ENCODE measurements at places on chromosomes 11 and 22. TPM values are rescaled to one million over a fixed set of nuclear protein-coding genes. Genes with fewer than 3 reads are reported as not detected.

The PICALM gene
- 76.4 TPM for total RNA-seq

The SIAE gene
- total RNA-seq: 5.6 TPM

The MUC2 gene
- total RNA-seq: not detected

The CRYBA4 gene
- total RNA-seq: 0.52 TPM

The CASP1 gene
- total RNA-seq: not detected

The ALX4 gene
- total RNA-seq: not detected

The ISX gene
- total RNA-seq: not detected

The MIOX gene
- total RNA-seq: 1.4 TPM

The PNPLA5 gene
- total RNA-seq: 5.2 TPM

- no peak for DNase-seq
These were observed 1473.6 kb downstream of the BRD1 start for GRCh38 chr22:48354096-48354495.

DNA sequence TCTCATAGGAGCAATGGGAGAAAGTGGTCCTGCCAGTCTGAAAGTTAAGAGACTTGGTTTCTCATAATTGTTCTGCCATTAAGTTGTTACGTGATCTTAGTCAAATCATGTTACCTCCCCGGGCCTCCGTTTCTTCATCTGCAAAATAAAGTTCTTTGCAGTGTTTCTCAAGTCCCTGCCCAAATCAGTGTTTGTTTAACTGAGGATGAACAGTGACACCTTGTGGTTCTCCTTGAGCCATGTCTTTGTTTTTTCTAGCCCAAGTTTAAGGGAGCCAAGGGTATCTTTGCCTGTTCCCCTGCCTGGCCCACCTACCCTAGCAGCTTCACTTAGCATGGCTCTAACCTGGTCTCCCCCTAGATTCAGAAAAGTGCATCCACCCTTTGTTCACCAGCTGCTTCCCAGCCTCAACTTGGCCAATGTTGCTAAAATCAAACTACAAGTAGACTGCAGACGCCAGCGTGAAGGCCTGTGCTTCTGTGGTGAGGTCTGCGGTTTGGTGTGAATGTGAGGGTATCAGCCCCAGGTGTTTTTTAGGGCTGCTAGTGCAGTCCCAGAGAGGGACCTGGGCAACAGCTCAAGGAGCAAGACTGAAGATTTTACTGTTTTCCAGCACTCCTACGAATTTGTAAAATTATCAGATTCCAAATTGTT, 35.5 kb downstream of the FZD4 start:
- DNase-seq: peak; percentile 61

GRCh38 chr22:49310354-49310753, 517.3 kb downstream of the BRD1 start:
- peak; percentile 12 for DNase-seq

GRCh38 chr11:57641011-57641807, 8.5 kb downstream of the YPEL4 start:
- peak; percentile 45 for DNase-seq

DNA sequence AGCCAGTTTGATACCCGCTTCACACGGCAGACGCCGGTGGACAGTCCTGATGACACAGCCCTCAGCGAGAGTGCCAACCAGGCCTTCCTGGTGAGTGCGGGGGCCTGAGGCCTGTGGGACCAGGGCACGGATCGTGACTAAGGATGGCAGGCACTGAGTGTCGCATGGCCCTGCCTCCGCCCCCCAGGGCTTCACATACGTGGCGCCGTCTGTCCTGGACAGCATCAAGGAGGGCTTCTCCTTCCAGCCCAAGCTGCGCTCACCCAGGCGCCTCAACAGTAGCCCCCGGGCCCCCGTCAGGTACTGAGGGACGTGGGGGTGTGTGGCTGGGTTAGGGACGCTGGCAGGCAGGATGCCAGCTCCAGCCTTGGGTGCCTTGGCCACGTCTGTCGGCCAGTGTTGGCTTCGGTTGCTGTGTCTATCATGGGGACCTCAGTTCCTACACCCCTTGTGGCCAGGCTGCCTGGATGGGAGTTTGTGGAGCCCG, 3.0 kb downstream of the PTPRCAP start:
- DNase-seq: no peak

- no peak for DNase-seq
These were observed 14.2 kb downstream of the ARRB1 start for GRCh38 chr11:75337195-75337654.

DNA sequence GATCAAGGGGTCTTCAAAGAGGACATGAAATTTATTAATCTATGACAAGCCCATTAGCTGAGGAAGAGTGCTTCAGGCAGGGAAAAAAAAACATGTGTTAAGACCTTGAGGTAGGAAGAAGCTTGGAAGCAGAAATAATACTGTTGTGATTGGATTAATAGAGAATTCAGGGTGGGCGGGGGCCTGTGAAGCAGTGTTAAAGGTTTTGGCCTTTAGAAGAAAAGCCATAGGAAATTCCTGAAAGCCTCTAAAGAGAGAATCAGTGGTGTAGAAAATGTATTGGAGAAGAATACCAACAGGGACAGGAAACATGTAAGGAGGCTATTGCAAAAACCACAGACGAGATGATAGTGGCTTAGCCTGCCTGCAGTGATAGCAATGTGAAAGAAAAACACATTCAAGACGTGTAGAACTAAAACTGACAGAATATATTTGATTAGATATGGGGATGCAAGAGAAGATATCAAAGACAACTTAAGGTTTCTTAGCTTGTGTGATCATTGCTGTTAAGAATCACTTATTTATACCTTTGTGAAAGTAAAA, 404.4 kb upstream of the ANO3 start:
- no peak for DNase-seq

- DNase-seq: no peak
These were observed 82.3 kb downstream of the C11orf91 start for GRCh38 chr11:33618351-33618710.

- DNase-seq: peak; percentile 54
These were observed at the start of gene CD81 for GRCh38 chr11:2376751-2377451. CD81 (plus strand) TSS chr11:2377310; CDS start chr11:2377550, 240 bp downstream.

DNA sequence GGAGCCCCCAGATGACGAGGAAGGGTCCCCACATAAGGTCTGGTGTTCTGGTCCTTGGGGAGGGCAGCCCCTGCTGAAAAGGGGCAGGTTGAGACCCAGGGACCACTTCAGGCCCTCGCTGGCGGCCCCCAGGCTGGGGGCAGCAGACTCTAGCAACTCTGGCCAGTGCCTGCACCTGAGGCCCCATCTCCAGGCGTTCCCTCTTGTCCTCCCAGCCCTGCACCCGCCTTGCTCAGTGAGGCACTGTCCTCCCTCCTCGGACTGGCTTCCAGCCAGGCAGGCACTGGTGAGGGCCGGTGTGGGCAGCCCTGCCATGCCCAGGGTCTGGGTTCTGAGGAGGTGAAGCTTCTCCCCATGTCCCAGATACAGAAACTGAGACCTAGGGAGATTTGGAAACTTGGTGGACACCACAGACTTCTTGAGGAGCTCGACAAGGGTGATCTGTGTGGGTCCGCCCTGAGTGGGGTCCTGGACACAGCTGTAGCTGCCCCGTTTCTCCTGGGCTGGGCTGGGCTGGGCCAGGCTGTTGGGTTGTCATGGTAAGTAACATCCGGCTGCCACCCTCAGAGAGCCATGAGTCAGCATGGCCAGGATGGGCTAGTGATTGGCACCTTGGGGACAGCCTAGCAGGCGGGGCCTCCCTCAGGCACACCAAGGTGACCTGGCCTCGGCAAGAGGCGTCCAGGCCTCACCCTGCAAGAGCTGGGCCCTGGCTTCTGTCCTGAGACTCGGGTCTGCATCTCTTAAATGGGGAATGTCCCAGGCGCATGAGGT, 11.1 kb upstream of the PHLDA2 start:
- peak; percentile 29 for DNase-seq

GRCh38 chr11:66579017-66579606, 10.7 kb upstream of the CTSF start:
- peak; percentile 87 for DNase-seq

DNA sequence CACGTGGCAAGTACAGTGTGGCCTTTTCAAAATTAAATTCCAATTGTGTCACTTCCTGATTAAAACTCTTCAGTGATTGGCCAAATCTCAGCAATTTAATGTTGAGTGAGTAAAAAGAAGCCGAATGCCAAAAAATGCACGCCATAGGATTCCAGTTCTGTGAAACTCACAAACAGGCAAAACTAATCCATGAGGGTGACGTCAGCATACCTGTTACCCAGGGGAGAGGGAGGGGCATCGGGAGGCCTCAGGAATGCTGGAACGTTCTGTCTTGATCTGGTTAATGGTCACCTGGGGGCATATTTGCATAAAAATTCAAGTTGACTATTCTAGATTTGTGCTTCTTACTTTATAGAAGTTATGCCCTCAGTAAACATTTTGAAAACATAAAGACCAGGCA, 39.9 kb upstream of the RAB1B start:
- peak; percentile 43 for DNase-seq

DNA sequence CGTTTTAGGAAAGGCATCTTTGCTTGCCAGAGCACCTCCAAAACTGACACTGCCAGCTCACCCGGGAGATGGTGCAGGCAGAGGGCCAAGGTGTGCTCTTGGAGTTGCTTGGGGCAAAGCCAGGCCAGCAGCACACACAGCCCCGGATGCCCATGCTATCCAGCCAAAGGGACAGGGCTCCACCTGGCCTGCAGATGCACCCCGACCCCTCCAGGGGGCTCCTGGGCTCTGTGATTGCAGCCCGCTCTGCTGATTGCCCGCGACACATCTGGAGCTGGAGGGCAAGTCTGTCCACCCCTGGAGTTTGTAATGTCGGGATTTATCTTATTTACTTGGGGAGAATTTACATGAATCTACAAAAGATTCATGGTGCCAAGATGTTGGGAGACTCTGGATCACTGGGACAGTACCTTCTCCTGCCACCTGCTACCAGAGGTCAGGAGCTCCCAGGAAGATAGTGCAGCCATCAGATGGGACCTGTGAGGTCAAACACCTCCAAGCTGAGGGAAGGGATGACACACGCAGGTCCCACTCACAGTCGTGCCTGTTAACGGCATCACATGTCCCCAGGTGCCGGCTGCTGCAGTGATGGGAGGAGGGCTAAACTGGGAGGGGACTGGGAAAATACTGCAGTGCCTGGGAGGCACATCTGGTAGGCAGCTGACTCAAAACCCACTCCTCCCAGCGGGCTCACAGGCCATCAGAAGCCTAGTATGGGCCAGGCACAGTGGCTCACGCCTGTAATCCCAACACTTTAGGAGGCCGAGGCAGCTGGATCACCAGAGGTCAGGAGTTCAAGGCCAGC, 17.2 kb downstream of the CBX7 start:
- peak; percentile 90 for DNase-seq

- no peak for DNase-seq
These were observed 86.1 kb downstream of the NAT10 start for GRCh38 chr11:34191578-34191977.

GRCh38 chr11:114399490-114400215, 658 bp downstream of the C11orf71 start:
- DNase-seq: peak; percentile 77

GRCh38 chr11:78201096-78201818, 12.5 kb downstream of the USP35 start:
- no peak for DNase-seq

GRCh38 chr11:62976109-62976508, 8.7 kb downstream of the SLC22A6 start:
- no peak for DNase-seq

GRCh38 chr22:46153930-46154329, 3.6 kb downstream of the PPARA start:
- DNase-seq: no peak

GRCh38 chr22:41417622-41418390, 28.8 kb downstream of the TOB2 start:
- DNase-seq: no peak

GRCh38 chr22:41929418-41929810, 2.8 kb upstream of the TNFRSF13C start:
- no peak for DNase-seq

All from H9 (cell line).